Activated T-cell treated with anti-CD3 and anti-CD28 coated beads, Interleukin-2, amount 50 U/mL, for 1 hour (primary cell): ENCODE measurements at places on chromosomes 2 and 18.

DNA sequence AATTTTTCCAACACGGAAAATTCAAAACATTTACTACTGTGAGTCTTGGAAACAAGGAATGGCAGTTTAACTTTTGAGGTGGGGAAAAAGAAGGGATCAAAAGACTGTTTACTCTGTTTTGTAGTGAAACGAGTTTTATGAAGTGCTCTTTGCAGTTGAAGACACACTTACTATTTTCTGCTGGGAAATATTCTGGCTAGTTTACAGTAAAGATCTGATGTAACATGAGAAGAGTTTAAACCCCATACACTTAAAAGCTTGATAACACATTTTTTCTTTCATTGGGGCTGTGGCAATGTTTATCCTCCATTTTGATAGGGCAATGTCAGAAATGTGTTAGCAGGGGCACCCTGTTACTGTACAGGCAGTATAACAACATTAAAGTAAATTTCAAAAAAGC lies 124.9 kb upstream of the SMAD7 start:
- DNase-seq, result no peak

DNA sequence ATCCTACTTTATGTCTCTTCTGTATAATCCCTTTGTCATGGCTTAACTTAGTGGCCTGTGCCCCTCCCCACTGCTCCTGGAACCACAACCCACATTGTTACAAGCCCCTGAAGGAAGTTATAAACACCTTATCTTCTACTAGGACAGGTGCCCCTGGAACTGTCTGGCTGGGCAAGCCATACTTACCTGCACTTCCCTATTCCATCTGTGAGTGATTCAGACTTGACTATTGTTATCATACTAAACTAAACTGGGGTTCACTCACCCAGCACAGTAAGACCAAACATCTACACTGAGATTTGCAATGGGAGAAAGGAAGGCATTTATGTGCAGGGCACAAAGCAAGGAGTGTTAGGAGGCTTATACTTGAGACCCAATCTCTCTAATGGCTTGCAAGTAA lies 3.7 kb upstream of the UGT1A6 start:
- no peak for DNase-seq

DNA sequence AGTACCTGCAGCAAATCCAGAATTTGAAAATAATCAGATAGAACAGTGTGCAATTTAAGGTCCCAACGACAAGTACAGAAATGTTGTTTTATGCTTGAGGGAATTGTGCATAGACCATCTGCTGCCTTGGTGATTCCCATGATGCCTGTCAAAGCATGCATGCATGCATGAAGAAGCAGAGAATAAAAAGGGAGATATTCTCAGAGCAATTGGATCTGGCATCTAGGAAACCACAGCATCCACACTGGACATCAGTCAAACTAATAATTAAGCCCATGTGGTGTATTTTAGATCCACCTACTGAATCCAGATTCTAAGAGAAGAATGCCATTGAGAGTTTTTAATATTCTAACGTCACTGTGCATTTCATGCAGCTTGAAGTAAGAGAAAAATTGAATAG lies 361.2 kb downstream of the FSIP2 start:
- DNase-seq, result no peak

DNA sequence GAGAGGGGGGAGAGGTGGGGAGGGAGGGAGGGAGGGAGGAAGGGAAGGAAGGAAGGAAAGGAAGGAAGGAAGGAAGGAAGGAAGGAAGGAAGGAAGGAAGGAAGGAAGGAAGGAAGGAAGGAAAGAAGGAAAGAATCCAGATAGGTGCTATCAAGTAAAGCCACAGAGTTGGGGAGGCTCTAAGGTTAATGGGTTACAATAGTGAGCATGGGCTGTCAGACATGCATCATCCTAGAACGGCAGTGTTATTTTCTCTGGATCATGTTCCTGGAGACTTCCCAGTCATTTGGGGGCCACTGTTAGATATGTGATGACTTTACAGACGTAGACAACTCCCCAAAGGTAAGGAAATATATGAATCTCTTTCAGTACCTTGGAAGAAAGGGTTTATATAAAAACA lies 31.1 kb downstream of the CDK15 start:
- DNase-seq, result no peak

DNA sequence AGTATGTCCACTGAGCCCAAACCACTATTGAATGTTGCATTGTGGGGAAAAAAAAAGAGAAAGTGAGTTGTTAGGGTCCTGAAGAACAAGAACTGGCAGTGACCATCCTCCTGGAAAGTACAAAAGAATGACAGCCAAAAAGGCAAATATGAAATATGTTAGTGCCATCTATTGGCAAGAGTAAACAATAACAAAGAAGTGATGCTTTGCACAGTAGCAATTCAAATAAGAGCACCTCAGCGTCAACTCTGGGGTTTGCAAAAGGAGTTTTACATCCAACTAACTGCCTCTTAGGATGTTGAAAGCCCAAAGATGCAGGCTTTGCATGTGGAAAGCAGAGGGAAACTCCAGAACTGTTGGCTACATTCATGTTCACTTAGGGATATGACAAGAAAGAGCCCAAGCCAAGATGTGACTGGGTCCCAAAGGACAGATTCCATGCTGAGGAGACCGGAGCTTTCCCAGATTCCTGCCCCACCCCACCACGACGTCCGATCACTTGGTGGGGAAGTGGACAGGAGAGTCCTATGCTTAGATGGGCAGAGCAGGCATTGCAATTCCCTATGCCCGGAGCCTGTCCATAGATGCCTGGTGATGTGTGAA lies 15.6 kb downstream of the TRABD2A start:
- DNase-seq, result no peak

GRCh38 chr2:42980764-42981416 lies 188.5 kb upstream of the HAAO start:
- DNase-seq, result no peak

DNA sequence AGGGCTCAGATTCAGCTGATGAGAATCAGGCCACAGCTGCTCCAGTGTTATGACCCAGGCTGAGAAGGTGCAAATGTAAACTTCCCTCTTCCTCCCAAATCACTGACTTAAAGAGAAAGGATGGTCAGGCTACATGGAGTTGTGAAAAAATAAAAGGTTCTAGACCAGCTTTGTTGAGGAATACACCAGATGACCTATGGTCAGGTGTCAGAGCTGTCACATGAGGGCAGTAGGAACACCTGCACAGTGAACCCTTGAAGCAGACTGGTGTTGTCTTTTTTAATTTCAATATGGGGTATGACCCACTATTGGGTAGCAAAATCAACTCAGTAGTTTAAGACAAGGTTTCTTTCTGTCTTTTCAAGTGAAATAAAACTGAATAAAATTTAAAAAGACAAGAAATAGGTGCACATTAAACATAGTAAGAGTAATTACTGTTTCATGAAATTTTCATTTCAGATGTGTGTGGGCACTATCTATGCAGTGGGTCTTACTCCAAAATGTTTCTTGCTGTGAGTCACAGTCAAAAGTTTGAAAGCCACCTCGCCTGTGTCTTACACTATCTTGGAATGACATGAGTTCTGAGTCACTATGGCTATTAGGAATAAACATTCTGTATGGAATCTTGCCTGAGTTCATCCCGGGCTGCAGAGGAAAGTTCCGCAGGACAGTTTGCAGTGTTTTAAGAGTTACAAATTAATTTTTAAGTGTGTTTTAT lies 83.6 kb downstream of the ACVR1 start:
- no peak for DNase-seq
